ENCODE measurements at places on chromosomes 6 and 20.

- no peak for DNase-seq
Observed at GRCh38 chr6:3813150-3813780, 35.9 kb upstream of the FAM50B start.

DNA sequence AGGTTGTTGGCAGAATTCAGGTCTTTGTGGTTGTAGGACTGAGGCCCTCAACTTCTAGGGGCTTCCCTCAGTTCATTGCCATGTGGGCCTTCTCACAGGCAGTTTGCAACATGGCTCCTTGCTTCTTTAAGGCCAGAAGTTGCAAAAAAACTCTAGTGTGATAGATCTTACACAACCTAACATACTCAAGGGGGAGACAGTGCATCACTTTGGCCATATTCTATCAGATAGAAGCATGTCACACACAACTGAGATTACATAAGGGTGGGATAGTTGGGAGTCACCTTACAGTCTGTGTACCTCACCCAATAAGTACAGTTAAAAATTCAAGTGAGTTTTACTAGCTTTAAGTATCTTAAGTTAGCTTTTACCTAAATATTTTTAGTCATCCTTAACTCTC is 1.6 kb downstream of the SIRPD start:
- DNase-seq: no peak

GRCh38 chr6:168243812-168244376 is 75.7 kb downstream of the DACT2 start:
- no peak for DNase-seq

DNA sequence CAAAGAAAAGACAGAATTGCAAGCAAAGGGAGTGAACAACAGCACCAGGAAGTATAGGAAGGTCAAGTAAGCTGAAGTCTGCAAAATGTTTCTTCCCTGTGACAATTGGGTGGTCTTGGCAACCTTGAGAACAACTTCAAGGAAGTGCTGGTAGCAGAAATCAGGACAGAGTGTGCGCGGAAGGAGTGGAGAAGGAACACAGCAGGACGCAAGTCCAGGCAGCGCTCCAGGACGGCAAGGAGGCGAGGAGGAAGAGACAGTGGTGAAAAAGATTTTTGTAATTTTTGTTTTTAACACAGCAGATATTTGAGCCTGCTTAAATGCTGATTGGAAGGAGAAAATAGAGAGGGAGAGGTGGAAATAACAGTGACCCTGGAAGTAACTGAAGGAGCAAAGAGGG is 141.7 kb downstream of the F13A1 start:
- no peak for DNase-seq

DNA sequence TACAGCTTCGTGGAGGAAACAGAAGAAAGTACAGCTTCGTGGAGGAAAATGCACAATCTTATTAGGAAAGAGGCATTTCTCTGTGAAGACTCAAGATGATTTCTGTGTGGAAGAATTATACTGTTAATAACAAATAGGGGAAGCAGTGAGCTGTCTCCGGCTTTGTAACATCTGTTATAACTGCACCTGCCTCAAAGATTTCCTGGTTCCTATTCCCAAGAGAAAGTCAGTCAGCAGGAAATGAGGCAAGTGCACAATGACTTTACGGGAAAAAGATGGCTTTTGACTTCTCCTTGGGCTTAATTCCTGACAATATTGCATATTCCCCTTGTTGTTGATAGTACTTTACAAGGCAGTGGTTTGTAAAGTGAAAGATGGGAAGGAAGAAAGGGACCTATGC is 538.5 kb downstream of the BMP2 start:
- DNase-seq: no peak

GRCh38 chr20:43375591-43375990 is 82.1 kb upstream of the SRSF6 start:
- DNase-seq: no peak

- no peak for DNase-seq
Observed at GRCh38 chr20:38353316-38353715, 7.0 kb downstream of the LBP start.

DNA sequence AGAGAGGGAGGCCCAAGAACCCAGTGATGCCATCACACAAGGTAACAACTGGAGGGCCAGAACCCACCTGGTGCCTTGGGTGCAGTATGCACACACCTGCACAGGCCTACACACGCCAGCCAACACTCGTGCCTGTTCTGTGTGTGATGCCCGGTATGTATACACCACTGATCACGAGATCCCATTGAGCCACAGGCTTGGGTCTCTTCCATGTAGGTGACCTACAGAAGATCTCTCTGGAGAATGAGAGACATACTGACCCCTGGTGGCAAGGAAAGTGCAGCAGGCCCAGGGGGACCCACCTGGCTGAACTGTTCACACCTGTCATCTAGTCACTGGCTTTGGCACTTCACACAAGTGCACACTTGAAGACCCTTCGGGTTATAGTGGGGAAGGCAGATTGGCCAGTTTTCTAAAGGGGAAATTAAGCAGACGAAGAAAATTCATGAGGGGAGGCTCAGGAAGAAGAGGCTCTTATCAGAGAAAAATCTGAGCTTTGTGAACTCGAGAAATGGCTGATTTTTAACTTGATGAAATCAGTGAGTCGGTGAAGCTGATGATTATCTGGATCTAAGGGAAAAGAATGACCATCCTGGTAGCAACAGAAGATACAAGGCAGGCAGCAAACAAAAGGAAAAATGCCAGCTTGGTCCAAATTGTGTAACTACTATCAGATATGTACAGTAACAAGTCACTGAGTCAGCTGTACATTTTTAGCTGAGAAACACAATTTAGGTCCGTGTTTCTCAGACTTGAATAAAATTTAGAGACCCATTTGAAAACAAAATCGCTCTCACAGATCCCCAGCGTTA is 69.1 kb upstream of the PBOV1 start:
- no peak for DNase-seq

GRCh38 chr20:46215913-46216707 is 92.2 kb downstream of the CDH22 start:
- no peak for DNase-seq

DNA sequence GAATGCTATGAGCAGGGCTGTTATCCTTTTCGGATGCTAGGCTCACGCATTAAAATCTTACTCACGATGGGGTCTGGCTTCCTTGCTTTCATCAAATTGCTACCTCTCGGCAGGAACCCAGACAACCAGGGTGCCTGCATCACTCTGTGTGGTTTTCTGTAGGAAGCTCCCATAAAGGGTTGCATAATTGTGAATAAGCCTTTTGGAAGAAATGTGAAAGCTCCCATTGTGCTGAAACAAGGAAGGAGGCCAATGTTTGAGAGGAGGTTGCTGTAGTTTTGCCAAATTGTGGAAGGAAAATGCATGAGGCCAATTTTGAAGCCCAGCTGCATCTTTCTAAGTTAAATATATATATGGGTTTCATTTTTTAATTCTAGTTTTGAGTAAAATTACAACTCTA is 615.5 kb downstream of the C6orf118 start:
- no peak for DNase-seq

DNA sequence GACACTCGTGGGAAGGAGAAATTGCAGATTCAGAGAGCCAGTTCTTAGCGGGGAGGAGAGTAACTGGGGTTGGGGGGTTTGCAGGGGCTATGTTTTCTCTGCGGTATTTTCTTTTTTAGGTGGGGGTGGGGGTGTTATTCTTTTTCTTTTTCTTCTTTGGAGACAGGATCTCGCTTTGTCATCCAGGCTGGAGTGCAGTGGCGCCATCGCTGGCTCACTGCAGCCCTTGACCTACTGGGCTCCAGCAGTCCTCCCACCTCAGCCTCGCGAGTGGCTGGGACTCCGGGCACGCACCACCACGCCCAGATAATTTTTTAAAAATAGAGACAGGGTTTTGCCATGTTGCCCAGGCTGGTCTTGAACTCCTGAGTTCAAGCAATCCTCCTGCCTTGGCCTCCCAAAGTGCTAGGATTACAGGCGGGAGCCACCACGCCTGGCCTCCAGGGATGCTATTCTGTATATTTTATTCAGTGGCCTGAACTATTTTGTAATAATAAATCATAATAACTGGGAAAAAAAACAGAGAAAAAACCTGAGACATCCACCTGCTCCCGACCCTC is 57.3 kb downstream of the UBE2V1 start:
- no peak for DNase-seq

GRCh38 chr6:18171871-18172270 is 16.6 kb downstream of the KDM1B start:
- no peak for DNase-seq

- DNase-seq: no peak
Observed at GRCh38 chr6:11819486-11819885, 40.9 kb upstream of the ADTRP start.

DNA sequence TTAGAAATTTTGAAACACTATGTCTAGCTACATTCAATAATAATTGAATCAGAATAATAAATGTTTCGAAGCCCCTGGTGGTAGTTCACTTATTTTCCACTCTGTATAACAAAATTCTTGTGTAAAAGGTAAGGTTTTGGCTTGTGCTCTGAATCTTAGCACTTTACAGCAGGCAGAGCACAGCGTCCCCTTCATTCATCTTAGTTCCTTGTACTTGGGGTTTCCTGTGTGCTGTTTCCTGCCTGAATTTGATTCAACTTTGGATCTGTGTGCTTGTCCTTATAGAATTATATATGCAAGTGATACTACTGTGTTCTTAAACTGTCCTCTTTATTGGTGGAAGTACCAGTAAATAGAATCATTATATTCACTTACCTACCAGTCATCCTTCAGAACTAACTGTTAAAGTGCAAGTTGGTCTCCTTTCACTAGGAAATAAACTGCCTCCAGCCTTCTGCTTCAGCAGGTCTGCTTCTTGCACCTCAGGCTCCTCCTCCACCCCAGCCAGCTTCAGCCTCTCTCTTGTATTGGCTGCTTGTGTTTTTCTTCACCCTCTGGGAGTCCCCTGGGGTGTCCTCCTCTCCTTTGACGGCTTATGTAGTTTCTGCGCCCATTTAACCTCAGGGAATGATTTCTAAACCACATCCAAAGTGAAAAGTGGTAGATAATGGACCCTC is 28.8 kb upstream of the TULP4 start:
- DNase-seq: no peak

DNA sequence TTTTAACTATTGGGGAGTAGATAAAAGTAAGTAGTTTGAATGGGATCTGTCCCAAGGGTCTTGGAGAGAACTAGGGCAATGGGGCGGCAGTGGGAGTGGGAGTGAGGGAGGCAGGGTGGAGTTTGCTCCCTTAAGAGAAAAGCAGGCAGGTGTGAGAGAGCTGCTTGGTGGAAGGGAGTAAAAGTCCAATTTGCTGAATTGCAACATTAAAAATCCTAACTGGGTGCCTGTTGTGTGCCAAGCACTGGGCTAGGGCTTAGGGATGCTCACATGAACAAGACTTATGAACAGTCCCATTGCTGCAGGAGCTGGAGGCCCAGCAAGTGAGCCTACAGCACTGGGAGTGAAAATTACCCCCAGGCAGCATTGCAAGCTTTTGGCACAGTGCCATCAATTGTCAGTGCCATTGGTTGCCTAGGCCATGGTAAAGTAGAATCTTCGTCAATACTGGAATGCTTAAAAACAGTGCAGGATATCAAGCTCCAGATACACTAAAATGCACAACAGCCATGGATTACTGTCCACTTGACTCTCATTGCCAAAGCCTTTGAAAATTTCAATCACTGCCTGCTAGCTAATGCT is 277.7 kb upstream of the JARID2 start:
- DNase-seq: no peak

GRCh38 chr6:79543886-79544285 is 6.7 kb upstream of the LCA5 start:
- no peak for DNase-seq

- DNase-seq: no peak
Observed at GRCh38 chr20:3461911-3462677, 8.7 kb upstream of the ATRN start.

DNA sequence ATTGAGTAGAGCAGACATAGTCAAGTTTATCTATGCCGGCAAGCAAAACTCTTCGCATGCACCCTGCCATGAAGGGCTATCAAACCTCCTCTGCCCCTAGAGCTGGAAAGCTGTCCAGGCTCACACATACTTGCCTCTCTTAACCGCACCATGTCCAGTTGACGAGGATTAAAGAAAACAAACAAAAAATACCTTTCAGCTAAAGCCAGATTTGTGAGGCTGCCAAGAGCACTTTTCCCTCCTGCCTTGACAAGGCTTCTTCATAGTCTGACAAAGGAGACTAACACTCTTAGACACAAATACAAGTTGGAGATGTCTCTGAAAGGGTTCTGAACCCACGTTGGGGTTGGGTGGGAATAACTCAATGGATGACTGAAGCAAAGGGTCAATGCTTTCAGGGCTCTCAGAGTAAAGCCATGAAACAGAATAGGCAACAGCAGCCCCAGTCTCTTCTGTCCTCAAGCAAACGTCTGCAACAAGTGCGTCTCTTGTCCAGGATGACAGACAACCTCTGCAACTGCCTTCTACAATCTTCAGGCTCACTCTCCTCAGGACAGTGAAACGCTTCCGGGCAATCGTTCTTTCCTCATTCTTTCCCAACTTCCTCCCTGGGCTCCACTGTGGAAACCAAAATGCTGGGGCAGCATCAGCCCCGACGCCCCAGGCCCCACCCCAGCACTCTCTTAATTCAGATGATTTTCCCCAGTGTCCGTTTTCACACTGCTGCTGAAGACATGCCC is 57.8 kb downstream of the AGPAT4 start:
- no peak for DNase-seq

Data from NCI-H2171 (cell line).